ENCODE measurements at places on chromosomes 7 and 10.
A peak's percentile ranks its signal among the peaks of the same experiment; 100 is the strongest.

GRCh38 chr10:14416308-14416700 is 85.6 kb upstream of the FRMD4A start:
- no peaks in the 10 kb centered on the region for H3K27me3 ChIP-seq
- no peaks in the 10 kb centered on the region for H3K4me1 ChIP-seq
- no peak overlapping the region for H3K4me3 ChIP-seq
- no peak overlapping the region for H3K27ac ChIP-seq

GRCh38 chr10:31062856-31063255 is 31.2 kb upstream of the ZNF438 start:
- H3K27ac ChIP-seq, result peak overlapping the region; percentile 60
- no peaks in the 10 kb centered on the region for H3K27me3 ChIP-seq
- no peak overlapping the region for H3K4me3 ChIP-seq

- peaks cover 7% of the 10 kb centered on the region for H3K4me1 ChIP-seq
- no peak overlapping the region for H3K27ac ChIP-seq
- no peak for DNase-seq
- H3K4me3 ChIP-seq, result no peak overlapping the region
- no peaks in the 10 kb centered on the region for H3K27me3 ChIP-seq
- H3K36me3 ChIP-seq, result no peaks in the 10 kb centered on the region
These were observed 30.2 kb downstream of the USP6NL start for GRCh38 chr10:11581213-11581612.

- H3K4me1 ChIP-seq, result no peaks in the 10 kb centered on the region
- H3K27ac ChIP-seq, result no peak overlapping the region
- H3K4me3 ChIP-seq, result no peak overlapping the region
- DNase-seq, result peak; percentile 47
- H3K27me3 ChIP-seq, result no peaks in the 10 kb centered on the region
These were observed 30.6 kb upstream of the FIGNL1 start for GRCh38 chr7:50480797-50481196.

- H3K27me3 ChIP-seq, result no peaks in the 10 kb centered on the region
- H3K4me1 ChIP-seq, result no peaks in the 10 kb centered on the region
- H3K36me3 ChIP-seq, result no peaks in the 10 kb centered on the region
- no peak overlapping the region for H3K4me3 ChIP-seq
- no peak overlapping the region for H3K27ac ChIP-seq
- peak; percentile 57 for DNase-seq
These were observed 63.1 kb upstream of the ANKRD1 start for GRCh38 chr10:90983914-90984549.

DNA sequence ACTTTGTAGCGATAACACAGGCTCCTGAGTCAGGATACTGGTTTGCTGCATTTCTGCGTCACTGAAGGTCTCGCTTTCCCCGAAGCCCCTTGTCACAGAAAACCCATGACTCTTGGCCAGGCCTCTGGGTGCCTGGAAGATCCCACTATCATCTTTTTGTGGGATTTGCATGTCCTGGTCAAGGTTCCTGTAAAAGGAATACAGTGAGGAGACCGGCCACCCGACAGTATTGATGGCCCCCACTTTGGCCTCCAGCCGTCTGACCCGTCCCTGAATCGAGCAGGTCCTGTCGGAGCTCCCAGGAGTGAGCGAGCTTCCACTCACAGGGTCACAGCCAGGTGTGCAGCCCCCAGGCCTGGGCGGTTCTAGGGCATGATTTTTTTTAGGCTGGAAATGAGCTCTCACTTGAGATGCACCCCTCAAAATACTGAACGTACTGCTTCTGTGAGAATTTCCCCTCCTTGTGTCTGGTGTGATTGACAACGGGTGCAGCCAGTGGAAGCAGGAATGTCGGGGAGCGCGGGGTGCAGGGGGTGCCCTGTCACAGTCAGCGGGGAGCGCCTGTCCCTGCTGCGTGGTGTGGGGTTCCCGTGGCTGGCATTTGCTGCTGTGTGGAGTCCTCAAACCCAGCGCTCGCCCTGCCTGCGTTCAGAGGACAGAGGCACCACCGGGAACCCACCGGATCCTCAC is 75.8 kb downstream of the DNAJB6 start:
- DNase-seq, result no peak
- no peaks in the 10 kb centered on the region for H3K4me1 ChIP-seq
- H3K27me3 ChIP-seq, result no peaks in the 10 kb centered on the region
- H3K27ac ChIP-seq, result no peak overlapping the region

GRCh38 chr10:71754562-71754961 is 18.8 kb downstream of the VSIR start:
- H3K36me3 ChIP-seq, result peaks cover 94% of the 10 kb centered on the region
- H3K27ac ChIP-seq, result peak overlapping the region; percentile 49
- peaks cover 63% of the 10 kb centered on the region for H3K4me1 ChIP-seq
- H3K4me3 ChIP-seq, result no peak overlapping the region

GRCh38 chr7:2212906-2213305 is 19.8 kb downstream of the MAD1L1 start:
- no peaks in the 10 kb centered on the region for H3K27me3 ChIP-seq
- H3K36me3 ChIP-seq, result peaks cover 85% of the 10 kb centered on the region
- H3K4me3 ChIP-seq, result no peak overlapping the region
- H3K27ac ChIP-seq, result no peak overlapping the region
- H3K4me1 ChIP-seq, result peaks cover 10% of the 10 kb centered on the region

DNA sequence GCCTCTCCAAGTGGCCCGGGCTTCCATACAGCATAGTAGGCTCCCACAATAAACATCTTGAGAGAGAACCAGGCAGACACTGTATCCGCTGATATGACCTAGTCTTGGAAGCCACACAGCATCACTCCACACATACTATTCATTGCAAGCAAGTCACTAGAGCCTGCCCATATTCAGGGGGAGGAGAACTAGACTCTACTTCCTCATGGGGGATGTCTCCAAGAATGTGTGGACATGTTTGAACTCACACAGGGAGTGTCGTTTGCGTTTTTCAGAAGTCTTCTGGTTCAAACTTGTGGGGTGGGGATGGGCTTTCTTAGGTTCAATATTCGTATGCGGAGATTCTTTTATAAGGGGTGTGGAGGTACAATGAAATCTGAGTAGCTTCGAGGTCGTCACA is 232.6 kb upstream of the HABP2 start:
- H3K36me3 ChIP-seq, result no peaks in the 10 kb centered on the region
- no peak overlapping the region for H3K27ac ChIP-seq
- DNase-seq, result no peak
- no peaks in the 10 kb centered on the region for H3K4me1 ChIP-seq
- no peak overlapping the region for H3K4me3 ChIP-seq

- H3K4me3 ChIP-seq, result no peak overlapping the region
- H3K27ac ChIP-seq, result no peak overlapping the region
- DNase-seq, result no peak
- no peaks in the 10 kb centered on the region for H3K27me3 ChIP-seq
These were observed 7.3 kb downstream of the RPP30 start for GRCh38 chr10:90879062-90879461.

DNA sequence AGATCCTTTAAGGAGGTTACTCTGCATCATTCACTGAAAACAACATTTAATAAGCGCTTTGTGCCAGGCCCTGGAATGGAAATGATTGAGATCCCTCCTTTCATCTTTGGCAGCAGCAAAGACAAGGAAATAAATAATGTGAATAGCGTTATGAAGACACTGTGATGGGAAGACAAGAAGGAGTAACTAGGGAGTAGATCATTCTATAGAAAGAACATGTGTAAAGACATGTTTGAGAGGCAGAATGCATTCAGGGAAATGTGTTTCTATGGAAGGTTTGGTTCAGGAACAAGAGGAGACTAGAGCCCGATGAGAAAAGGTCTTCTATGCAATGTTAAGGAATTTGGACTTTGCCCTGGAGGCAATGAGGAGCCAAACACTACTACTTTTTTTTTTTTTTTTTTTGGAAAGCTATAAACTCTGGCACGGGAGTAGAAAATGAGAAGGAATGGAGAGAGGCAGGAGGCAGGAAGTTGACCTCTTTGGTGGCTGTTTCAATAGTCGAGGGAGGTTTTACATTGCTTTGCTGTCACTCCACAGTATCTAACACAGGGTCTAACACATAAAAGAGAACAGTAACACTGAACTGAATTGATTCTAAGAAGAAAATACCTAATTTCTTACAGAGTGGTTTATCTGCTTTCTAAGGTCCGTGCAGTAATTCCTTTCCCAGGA is 44.9 kb downstream of the SMURF1 start:
- H3K36me3 ChIP-seq, result no peaks in the 10 kb centered on the region
- H3K27me3 ChIP-seq, result no peaks in the 10 kb centered on the region
- no peak for DNase-seq

- no peak for DNase-seq
- H3K27ac ChIP-seq, result no peak overlapping the region
- no peaks in the 10 kb centered on the region for H3K36me3 ChIP-seq
- H3K4me1 ChIP-seq, result peaks cover 7% of the 10 kb centered on the region
These were observed 27.4 kb upstream of the GDI2 start for GRCh38 chr10:5840314-5841307.

Data from esophagus muscularis mucosa (tissue), 4 donors.